ENCODE measurements at places on chromosomes 1 and 21.
A peak's percentile ranks its signal among the peaks of the same experiment; 100 is the strongest.

DNA sequence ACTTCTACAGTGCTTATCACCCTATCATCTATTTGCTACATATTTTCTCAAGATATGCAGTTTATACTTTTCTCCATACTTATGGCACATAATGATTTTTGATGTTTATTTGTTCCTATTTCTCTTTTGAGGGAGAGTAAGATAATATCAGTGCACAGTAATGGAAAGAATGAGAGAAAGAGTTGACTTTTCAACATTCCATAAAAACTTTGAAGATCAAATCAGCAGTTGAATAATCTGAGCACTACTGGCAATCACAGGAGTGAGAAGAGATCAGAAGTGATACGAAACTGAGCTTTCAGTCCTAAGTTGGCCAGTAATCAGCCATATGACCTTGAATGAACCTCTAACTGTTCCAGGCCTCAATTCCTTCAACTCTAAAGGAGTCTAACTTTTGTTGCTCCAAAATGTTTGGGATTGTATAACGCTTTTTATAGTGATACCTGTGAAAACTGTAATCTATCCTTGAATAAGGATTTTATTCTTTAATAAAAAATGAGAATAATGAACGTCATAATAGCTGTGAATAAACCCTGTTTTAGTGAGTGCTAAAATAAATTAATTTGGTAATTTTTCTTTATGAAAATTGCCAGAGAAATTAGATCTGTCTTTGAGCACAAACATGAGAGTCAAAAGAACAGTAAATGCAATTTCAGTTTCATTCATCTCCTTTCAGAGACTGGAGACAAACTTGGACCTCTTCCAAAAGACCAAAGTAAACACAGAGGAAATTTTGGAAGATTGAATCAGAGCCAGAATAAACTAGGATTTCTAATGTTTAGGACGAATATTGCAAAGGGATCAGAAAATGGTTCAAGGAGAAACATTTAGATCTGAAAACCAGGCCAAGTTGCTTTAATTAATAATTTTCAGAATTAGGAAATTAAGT, 309.9 kb downstream of the ADGRL2 start:
- DNase-seq = peak; percentile 31

GRCh38 chr1:176448340-176448739, 14.6 kb upstream of the PAPPA2 start:
- no peak for DNase-seq

DNA sequence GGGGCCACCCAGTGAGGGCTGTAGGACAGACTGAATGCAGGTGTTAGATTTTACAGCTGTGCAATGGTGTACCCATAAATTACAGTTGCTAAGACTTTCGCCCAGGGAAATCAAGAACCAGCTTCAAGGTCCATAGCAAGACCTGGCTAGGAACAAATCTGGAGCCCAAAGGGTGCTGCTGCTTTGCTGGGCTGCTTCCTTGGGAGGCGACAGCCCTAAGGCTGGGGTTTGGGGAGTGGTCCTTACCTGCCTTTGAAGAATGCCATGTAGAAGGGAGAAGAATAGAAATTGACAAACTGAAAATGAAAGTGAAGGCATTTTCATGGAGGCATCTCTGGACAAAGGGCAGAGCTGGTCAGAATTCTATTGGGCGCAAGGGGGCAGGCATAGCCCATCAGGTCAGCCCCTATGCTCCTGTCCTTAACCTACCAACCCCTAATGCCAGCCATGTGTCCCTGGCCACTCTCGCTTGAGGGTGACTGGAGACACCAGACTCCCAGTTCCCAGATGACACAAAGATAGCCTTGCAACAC, 7.6 kb upstream of the ARHGEF19 start:
- DNase-seq = no peak

- peak; percentile 37 for DNase-seq
Observed at GRCh38 chr1:152440635-152441471, 26.8 kb upstream of the CRNN start.

- DNase-seq = no peak
Observed at GRCh38 chr1:173195596-173196088, 11.5 kb downstream of the TNFSF4 start.
